ENCODE measurements at places on chromosomes 6 and 20. TPM values are rescaled to one million over a fixed set of nuclear protein-coding genes. Genes with fewer than 3 reads are reported as not detected.

SCRT2 gene
- total RNA-seq = not detected

SMLR1 gene
- not detected for total RNA-seq

PHF1 gene
- total RNA-seq = 82.7 TPM

SNAP25 gene
- total RNA-seq = 4.8 TPM

TUBB2B gene
- 35.8 TPM for total RNA-seq

OTOR gene
- total RNA-seq = not detected

DNA sequence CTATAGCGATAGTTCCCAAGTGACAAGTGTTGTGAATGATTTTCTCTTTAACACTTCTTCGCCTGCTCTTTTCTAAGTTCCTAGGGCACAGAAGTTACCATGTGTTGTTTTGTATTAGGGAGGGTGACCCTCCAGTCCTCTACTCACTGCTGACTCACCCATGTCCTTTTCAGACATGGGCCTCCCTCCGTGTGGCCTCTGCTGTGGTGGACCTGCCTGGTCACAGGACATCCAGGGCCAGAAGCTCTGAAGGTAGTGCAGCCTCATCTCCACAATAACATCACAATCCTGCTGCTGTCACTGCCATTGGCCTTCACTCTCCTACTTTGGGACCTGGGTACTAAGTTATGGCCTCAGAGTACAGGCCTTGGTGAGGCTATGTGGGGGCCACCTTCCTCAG is 87.1 kb upstream of the TNFAIP3 start:
- no peak for DNase-seq

DNA sequence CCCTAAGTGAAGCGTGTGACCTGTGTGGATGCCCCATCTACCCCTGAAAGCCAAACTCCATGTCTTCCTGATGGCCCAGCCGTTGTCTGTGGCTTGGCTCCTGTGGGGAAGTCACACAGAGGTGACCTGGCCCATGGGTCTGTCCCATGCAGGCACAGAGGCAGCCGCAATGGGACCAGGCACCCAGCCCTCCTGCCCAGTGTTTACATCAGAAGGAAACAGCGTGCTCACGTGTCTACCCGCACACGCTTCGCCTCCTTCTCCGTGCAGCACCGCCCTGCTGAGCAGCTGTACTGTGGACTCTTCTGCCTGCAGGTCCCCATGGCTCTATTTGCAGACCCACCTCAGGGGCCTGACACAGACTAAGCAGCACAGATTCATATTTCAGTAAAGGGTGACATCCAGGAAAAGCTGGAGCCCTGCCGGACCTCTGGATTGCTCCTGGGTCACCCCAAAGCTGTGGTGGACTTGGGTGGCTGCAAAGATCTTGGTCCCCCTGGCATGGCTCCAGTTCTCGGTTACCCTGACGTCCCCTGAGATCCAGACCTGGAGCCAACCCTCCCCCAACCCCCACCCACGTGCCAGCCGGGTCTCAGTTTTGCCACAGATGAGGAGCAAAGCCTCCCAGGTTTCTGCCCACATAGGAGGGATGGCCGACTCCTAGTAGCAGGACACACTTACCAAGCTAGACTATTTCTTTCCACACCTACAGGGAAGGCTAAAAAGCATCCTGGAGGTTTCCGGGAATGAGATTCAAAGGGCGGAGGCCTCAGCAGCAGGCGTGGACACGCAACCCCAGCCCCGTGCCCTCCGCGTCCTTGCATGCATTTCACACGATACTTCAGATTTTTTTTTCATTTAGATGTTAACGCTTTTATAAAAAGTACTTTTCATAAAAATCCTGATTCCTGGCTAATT is 120.3 kb downstream of the CDH4 start:
- DNase-seq = no peak

DNA sequence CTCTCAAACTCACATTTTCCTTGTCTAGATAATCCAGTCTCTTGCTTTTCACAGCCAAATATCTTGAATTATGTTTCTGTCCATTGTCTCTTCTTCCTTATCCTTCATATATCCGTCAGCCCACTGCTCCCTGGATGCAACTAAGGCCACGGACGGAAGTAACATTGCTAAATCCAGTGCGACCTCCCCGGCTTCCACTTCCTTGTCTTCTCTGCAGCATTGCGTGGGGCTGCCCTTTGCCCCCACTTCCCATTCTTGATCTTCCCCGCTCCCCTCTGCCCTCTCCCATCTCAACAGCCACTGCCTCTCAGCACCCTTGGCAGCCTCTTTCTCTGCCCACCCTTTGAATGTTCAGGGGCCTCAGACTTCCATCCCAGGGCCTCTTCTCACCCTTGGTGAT is 190.4 kb upstream of the UST start:
- DNase-seq = no peak

DNA sequence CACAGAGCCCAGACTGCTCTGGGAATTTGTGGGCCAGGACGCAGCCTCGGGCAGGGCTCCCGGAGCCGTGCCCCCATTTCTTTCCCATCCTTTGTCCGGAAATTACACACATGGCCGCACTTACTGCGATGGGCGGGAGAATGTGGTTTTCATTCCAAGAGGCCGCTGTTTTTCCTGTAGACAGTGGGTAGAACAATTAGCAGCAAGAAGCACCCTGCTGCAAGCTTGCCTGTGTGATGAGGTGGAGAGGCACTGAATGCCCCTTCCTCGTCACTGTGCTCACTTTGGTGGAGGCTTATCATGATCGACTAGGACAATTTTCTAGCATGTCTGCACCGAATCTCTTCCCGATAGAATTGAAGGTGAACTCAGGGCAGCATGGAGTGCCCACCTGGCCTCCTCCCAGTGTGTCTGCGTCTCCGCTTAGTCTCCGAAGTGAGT is 102.8 kb downstream of the DACT2 start:
- no peak for DNase-seq

DNA sequence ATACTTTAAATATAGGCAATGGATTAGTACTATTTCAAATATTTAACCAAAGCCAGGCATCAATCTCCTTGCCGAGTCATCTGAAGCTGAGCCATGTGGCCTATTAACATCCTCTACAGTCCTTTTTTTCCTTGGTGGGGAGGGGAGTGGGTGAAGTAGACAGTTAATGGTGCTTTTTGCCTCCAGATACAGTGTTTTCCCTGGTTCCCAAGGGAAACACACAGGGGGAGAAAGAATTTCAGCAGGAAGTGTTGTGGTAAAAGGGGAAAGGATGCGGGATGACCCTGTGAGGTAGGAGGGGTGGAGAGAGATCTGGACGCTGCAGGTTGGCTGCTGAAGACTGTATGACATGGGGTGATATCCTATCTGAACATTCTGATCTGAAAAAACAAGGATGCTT is 9.6 kb downstream of the CLDN20 start:
- DNase-seq = no peak

GRCh38 chr6:118939683-118940082 is 4.7 kb upstream of the MCM9 start:
- no peak for DNase-seq

- no peak for DNase-seq
Observed at GRCh38 chr6:165167861-165168260, 141.5 kb downstream of the C6orf118 start.

DNA sequence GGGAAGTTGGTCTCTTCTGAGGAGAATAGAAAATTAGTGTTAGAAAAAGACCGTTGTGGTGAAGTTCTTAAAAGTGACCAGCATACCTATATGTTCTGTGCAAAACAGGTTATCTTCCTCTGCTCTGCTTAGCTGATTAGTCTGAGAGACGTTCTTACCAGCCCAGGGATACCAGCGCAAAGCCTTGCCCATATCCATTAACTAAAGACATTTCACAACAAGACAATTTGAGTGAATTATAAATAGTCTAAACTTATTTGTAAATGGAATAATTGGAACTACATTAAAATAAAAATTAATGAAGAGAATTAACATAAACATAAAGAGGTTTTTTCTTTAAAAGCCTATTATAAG is 144.0 kb downstream of the PDE7B start:
- DNase-seq = no peak

DNA sequence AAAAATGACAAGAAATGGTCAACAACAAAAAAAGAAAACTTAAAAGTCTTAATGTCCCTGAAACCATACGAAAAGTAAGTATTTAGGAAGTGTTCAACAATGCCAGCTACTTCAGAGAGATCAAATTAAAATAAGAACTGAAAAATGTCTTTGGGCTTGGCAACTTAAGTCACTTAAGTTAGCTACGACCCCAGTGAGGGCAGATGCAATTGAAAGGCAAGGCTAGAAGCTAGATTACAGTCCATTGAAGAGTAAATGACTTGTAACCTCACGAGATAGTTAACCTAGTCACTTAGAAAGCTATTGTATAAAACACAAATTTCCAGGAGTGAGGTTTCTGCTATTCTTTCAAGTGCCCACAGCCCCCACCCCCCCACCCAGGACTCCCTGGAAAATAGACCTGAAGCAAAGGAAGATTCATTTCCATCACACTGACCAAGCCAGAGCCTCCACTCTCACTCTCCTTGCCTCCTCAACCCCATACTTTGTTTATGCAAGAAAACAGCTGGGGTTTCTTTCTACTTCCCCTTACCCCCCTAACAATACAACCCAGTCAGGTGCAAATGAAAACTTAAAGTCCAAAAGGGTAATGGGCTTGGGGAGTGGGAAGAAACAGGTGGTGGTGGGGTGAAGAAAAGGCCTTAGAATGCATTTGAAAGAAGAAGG is 14.6 kb downstream of the RTN4IP1 start:
- no peak for DNase-seq

GRCh38 chr6:82251942-82252341 is 4.4 kb upstream of the IBTK start:
- no peak for DNase-seq

GRCh38 chr6:21245488-21245887 is 348.1 kb upstream of the SOX4 start:
- DNase-seq = no peak

- no peak for DNase-seq
Observed at GRCh38 chr20:10531848-10532247, 96.7 kb downstream of the SLX4IP start.

- DNase-seq = no peak
Observed at GRCh38 chr6:39882531-39882899, 51.7 kb downstream of the MOCS1 start.

DNA sequence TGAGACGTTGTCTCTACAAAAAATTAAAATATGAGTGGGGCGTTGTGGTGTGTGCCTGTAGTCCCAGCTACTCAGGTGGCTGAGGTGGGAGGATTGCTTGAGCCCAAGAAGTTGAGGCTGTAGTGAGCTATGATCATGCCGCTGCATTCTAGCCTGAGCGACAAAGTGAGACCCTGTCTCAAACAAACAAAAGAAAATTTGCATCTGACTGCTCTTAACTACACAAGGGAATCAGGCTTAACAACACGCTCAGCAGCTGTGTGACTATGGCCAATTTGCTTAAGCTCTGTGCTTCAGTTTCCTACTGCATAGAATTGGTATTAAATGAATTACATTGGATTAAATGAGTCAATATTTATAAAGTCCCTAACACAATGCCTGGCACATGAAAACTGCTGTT is 24.3 kb upstream of the MRPS10 start:
- DNase-seq = no peak

DNA sequence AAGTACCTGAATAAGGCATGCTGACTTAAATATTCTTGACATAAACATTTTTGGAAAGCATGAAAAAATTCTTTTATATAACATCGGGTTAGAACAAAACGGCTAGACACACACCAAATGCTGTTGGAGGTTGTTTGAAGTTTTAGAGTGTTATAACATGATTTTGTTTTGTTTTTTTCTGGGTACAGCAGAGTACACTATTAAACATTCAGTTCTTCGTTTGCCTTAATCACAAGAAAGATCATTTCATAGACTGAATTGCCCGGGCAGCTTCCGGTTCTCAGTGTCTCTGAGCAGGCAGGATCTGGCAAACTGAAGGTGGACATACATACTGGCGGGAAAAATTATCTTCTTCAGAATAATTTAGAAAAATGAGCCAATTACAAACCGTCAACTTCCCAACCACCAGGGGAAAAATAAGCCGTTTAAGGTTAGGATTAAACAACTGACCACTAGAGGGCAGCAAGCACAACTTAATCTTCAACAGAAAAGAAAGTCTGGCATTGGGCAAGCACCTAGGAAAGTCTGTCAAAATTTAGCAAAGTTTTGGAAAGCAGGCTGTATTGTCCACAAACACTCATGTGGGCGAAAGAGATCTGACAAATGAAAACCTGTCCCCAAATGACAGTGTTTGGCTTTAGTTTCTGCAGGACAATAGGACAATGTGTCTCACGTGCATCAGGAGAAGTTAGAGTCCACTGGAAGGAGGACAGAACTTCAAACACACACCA is 15.0 kb downstream of the ZNF217 start:
- DNase-seq = no peak
